ENCODE measurements at places on chromosomes 6 and 20. TPM values are rescaled to one million over a fixed set of nuclear protein-coding genes. Genes with fewer than 3 reads are reported as not detected.

DNA sequence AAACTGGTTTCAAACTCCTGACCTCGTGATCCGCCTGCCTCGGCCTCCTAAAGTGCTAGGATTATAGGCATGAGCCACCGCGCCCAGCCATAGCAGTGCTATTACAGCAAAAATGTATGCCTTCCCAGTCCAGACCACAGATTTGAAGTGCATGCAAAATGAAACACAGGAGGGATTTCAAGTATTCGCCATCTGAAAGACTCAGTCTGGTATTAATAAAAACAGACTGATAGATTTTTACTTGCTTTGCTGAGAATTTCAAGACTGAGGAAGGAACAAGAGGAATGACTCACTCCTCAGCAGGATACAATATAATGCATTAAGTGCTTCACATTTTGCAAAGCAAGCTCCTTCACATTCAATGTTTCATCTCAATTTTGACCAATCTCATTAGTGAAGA, 134.9 kb downstream of the TMEM200A start:
- peak; percentile 36 for DNase-seq

COL19A1 gene
- not detected for total RNA-seq

DNA sequence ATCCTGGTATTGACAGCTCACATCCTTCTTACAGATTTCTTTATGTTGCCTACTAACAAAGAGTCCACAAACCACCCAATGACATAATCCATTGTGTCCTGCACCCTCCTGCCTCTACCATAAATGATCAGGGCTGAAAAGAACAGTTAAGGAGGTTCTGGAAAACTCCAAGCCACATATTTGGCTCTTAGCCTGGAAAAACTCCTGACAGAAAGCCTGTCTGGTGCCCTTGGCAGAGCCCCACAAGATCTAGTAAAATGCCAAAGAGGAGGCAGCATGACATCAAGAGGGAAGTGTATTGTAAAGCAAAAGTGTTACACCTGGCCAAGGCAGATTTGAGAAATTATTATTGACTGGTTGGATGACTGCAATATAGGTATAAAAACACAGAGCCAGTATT, 126.4 kb upstream of the VGLL2 start:
- no peak for DNase-seq

GTF2H4 gene
- total RNA-seq, result 11.4 TPM

DNA sequence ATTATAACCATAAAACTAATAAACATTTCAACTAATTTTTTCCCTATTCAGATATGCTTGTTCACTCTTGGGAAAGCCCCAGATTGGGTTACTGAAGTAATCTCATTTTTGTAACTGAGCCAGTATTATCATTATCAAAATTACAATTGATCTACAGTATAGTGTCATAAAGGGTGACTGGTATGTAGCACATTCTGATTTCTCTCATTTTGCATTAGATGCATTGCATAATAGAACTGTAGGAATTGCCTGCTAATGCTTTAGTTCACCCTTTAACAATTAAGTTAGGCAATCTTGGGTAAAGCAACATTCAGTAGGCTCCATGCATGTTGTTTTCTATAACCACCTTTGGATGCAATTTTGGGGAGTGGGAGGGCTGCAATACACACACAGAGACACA, 150.8 kb upstream of the FLRT3 start:
- DNase-seq, result no peak

GRCh38 chr20:44633872-44634600, 17.5 kb downstream of the ADA start:
- no peak for DNase-seq

PEX3 gene
- total RNA-seq, result 31.4 TPM

DNA sequence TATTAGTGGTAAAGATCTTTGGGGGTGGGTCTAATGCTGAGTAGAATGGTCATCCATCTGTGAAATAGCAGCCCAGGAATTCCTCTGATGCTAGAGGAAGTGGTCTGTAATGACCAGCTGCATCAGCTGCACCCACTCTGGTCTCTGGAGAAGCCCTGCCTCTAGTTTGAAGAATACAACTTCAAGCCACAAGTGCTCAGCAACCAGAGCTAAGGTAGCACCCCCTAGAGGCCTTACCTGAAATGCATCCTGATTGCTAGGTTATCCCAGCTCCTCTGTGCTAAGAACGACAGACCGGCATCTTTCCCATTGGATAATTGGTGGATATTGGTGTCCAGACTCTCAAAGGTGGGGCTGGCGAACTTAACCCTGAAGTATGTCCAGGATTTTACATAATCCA, 58.2 kb downstream of the DNAH8 start:
- DNase-seq, result no peak

DNA sequence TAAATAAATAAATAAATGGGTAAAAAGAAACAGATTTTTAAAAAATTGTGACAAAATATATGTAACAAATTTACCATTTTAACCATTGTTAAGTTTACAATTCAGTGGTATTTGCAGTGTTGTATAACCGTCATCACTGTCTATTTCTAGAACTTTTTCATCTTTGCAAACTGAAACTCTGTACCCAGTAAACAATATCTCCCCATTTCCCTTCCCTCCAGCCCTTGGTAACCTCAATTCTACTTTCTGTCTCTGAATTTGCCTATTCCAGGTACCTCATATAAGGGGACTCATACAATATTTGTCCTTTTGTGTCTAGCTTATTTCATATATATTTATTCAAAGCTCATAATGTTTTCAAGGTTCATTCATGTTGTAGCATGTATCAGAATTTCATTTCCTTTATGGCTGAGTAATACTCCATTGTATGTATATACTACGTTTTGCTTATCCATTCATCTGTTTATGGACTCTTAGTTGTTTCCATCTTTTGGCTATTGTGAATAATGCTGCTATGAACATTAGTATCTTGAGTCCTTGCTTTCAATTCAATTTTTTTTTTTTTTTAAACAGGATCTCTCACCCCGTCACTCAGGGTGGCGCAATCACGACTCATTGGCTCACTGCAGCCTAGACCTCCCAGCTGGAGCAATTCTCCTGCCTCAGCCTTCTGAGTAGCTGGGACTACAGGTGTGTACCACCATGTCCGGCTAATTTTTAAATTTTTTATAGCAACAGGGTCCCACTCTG, 8.9 kb downstream of the MANBAL start:
- DNase-seq, result peak; percentile 72

- DNase-seq, result no peak
Observed at GRCh38 chr6:347232-347631, 44.3 kb upstream of the IRF4 start.

DNA sequence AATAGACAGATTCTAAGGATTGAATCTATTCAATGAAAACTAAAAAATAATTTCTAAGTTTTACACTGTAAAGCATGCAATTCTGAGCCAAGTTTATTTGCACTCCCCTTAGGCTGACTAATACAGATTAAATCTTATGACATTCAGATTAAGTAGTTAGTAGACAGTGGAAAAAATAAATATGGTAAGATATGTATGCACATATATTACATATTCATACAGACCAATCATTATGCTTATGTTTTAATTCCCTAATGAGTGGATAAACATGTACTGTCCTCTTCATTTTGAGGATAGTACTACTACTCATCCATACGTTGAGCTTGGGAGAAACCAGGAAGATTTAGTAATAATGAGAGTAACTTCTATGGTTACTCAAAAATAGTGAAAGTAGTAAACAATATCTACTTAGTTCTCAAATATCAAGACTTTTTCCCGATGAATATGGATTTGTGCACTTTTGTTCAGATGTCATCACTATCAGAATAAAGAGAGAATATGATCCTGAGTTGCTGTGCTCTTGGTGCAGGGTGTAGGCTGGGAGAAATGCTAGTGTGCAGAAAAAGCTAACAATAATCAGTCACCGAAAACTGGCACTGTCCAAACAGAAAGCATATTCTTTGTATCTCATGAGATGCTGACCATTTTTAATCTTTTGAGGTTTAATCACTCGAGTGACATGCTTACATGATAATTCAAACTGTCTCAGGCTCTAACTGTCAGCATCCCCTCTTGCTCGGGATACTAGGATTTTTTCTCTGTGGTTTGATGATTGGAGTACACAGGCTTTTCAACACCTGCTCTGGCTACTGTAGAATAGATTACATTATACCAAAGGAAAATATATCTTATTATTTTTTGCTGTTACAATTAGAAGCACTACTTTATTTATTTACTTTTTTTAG, 111.6 kb downstream of the EPHA7 start:
- DNase-seq, result no peak

L3MBTL3 gene
- total RNA-seq, result 9.4 TPM

GRCh38 chr20:21510414-21511384, 3.2 kb downstream of the NKX2-2 start:
- DNase-seq, result no peak

GINS1 gene
- total RNA-seq, result 31.5 TPM

DNA sequence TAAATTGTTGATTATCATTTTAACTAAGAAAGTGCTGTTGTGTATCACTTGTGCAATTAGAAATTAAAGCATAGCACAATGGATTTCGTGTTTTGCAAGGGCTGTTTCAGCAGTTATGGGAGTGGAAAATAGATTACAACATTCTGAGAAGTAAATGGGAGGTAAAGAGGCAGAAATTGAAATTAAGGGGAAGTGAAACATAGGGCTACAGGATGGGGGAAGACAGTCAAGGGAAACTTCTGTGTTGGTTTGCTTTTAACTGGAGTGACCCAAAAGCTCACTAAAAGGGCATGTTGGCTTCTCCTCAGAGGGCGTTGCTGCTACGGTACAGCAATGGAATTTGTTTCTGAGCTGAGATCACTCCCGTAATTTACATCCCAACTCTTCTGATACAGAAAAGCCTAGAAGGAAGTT, 147.5 kb downstream of the BCAS1 start:
- no peak for DNase-seq

- no peak for DNase-seq
Observed at GRCh38 chr20:5680192-5680591, 70.0 kb upstream of the SHLD1 start.

- peak; percentile 52 for DNase-seq
Observed at GRCh38 chr20:11776687-11777086, 141.0 kb upstream of the BTBD3 start.

- DNase-seq, result peak; percentile 9
Observed at GRCh38 chr6:121879149-121879548, 443.7 kb downstream of the GJA1 start.

GRCh38 chr6:1474205-1474604, 84.8 kb downstream of the FOXF2 start:
- no peak for DNase-seq

GDAP1L1 gene
- not detected for total RNA-seq

OR2J3 gene
- total RNA-seq, result not detected

DNA sequence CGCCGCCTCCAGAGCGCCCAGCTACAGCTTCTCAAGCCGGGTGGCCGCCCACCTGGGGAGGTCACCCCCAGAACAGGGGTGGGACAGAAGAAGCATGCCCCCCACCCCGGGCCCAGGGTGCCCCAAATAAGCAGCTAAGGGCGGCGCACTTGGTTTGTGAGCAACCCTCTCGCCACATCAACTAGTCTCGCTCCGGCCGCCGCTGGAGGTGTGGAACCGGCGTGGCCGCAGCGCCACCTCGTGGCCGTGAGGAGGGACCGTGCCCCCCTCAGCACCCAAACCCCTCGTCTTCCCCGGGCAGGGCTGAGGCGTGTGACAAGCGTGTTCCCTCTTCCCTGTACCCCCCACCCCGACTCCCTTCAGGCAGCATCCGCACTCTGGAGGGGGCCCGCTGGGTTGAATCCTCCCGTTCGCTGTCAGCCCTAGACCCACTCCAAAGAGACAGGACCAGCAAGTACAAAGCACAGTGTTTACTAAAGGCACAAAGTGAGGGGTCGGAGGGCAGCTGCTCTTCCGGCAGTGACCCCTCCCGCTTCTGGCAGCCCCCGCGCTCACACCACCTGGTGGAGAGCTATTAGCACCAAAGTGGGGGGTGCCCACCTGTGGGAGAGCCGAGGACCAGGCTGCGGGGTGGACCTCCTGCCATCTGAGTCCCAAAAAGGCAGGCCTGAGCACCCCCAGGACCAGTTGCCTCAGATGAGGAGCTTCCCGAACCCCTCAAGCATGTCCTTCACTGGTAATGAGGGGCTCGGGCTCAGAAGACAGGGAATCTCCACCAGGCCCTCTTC, 45.4 kb downstream of the MDFI start:
- peak; percentile 61 for DNase-seq

DNA sequence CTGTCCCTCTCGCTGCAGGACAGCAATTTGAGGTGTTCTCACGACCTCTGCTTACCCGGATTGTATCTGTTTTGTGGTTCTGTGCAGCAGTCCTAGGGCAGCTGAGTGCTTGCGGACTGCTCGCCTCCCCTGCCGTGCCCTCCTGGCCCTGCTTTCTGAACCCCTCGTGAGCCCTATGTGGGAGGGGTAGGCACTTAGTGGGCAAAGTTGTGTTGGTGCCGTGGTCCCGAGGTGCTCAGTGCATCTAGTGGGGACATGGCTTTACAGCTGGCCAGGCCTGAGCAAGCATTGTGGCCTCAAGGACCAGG, 5.2 kb downstream of the TMEM181 start:
- no peak for DNase-seq

GRCh38 chr20:47551841-47552240, 50.2 kb downstream of the NCOA3 start:
- DNase-seq, result peak; percentile 73

IL22RA2 gene
- not detected for total RNA-seq

DNA sequence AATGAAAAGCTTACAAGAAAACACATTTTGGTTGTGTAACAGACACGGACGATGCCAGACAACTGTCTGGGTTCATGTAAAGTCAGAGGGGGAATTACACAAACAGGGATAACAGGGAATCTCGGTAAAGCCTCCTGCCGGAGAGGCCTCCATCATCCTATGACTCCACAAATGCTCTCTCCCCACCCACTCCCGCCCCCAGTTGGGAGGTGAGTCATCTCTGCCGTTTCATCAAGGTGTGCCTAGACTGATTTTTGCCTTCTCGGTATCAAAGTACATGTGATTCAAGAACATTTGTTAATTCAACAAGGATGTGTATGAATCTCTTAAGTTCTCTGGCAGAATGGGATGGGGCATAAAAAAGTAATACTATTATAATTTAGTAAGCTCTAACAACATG, 304.9 kb upstream of the PRDM1 start:
- no peak for DNase-seq

All from M059J (cell line).